ENCODE measurements at places on chromosomes 1 and 21. TPM values are rescaled to one million over a fixed set of nuclear protein-coding genes. Genes with fewer than 3 reads are reported as not detected.

GRCh38 chr21:41703857-41704501 is 62.9 kb downstream of the RIPK4 start:
- no peak overlapping the region for H3K27ac ChIP-seq
- peaks cover 4% of the 10 kb centered on the region for H3K27me3 ChIP-seq
- no peak overlapping the region for H3K4me3 ChIP-seq
- DNase-seq, result no peak
- H3K4me1 ChIP-seq, result no peaks in the 10 kb centered on the region

- peaks cover 33% of the 10 kb centered on the region for H3K36me3 ChIP-seq
- DNase-seq, result no peak
- no peaks in the 10 kb centered on the region for H3K27me3 ChIP-seq
- peak overlapping the region; percentile 87 for H3K27ac ChIP-seq
- H3K4me3 ChIP-seq, result no peak overlapping the region
- peaks cover 89% of the 10 kb centered on the region for H3K4me1 ChIP-seq
Measured at GRCh38 chr1:21329209-21329844, 39.1 kb upstream of the ECE1 start.

DNA sequence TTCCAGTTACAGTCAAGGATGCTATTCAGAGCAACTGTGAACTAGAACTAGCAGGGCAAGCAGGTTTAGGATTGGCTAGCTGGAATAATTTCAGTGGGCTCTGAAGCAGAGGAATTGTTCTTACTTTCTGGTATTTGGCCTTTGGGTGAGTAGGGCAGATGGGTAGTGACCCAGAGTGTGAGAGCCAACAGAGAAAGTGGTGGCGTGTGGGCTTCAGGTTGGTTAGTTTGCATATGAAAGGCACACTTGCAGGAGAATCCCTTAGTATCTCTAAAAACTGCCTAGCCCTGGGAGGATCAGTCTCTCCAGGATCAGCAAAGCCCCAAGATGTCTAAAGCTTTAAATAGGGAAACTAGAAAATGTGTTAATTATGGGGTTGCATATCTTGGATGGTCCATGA is 67.6 kb upstream of the LRRC8B start:
- no peaks in the 10 kb centered on the region for H3K36me3 ChIP-seq
- H3K27ac ChIP-seq, result no peak overlapping the region
- no peak for DNase-seq
- H3K27me3 ChIP-seq, result peaks cover 18% of the 10 kb centered on the region

Gene LRRC38
- not detected for total RNA-seq

Gene AGRN
- total RNA-seq, result 30.5 TPM

Gene LRRN2
- not detected for total RNA-seq

Gene KCNH1
- total RNA-seq, result not detected

Measured in activated naive CD4-positive, alpha-beta T cell treated with anti-CD3 and anti-CD28 coated beads for 36 hours (primary cell).